Thoracic aorta (tissue), 2 donors: ENCODE measurements at places on chromosomes 7 and 10.

DNA sequence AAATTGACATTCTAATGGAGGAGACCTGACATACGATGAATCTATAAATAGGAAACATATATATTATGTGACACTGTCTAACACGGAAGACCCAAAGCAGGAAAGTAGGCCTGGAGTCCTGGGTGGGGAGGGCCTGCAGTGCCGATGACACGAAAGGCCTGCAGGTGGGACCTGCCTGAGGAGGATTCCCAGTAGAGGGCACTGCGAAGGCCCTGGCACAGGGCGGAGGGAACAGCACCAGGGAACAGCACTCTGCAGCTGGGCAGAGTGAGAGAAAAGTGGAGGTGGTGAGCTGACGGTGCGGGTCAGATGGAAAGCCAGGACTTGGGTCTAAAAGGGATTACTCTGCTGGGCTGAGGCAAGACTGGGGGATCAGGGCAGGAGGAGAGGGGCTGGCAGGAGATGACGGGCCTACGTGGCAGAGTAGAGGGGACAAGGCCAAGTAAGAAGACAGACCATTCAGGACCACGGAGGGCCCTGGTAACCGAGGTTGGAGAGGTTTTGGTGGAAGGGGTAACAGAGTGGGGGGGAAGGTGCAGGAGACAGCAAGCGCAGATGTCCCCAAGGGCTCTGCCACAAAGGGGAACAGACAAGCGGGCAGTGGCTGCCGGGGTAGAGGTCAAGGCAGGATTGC lies 8.1 kb downstream of the ZNF746 start:
- no peak for DNase-seq

GRCh38 chr10:112979927-112980326 lies 29.9 kb downstream of the TCF7L2 start:
- no peak for DNase-seq

DNA sequence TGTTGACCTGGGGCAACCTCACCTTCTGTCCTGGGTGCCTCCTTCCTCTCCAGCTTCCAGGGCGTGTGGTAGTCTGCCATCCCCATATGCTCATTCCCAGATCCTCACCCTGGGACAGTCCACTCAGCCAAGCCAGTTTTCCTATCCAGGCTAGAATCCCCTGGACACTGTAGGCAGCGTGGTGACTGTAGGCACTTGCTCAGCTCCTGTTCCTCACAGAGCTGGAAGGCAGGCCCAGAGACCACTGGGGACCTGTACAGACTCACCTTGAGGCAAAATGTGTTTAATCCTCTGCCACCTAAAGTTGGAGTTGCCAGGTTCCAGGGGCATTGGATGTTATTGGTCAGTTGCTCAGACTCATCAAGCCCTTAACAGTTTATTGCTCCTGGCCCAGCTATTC lies 2.4 kb upstream of the GRID1 start:
- DNase-seq = no peak

DNA sequence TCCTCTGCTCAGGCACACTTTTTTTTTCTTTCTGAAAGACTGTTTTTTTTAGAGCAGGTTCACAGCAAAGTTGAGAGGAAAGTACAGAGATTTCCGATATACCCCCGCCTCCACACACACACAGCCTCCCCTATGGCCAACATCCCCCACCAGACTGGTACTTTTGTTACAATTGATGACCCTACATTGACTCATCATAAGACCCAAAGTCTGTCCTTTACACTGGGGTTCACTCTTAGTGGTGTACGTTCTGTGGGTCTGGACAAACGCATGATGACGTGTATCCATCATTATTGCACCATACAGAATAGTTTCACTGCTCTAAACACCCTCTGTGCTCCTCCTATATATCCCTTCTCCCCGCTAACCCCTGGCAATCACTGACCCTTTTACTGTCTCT lies 107.7 kb downstream of the RBM20 start:
- no peak for DNase-seq

DNA sequence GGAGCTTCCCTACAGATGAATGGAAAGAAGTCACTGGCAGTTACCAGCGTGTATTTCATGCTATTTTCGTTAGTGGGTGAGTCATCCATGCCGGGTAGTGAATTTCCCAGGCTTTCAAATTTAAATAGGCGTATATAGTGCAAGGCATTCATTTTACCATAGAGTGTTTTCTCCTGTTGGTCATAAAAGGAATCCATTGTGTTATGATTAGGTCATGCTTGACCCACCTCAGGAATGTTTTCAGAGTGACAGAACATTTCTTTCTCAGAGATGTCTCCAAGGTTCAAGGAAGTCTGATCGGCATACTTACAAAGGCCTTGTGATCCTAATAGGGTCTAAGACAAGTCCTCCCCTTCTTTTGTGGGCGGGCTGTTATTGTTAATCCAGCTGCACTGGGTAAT lies 110.7 kb downstream of the AKR1D1 start:
- DNase-seq = no peak

DNA sequence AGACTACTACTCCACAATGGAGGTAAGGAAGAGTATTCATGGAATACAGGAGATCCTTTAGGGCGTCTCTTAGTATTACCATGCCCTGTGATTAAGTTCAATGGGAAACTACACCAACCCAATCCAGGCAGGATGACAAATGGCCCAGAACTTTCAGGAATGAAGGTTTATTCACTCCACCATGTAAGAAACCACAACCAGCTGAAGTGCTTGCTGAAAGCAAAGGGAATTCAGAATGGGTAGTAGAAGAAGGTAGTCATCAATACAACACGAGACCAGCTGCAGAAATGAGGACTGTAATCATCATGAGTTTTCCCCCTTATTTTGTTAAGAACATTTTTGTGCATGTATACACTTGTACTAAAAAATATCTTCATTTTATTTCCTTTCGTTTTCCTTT lies 76.6 kb downstream of the GPR37 start:
- no peak for DNase-seq

DNA sequence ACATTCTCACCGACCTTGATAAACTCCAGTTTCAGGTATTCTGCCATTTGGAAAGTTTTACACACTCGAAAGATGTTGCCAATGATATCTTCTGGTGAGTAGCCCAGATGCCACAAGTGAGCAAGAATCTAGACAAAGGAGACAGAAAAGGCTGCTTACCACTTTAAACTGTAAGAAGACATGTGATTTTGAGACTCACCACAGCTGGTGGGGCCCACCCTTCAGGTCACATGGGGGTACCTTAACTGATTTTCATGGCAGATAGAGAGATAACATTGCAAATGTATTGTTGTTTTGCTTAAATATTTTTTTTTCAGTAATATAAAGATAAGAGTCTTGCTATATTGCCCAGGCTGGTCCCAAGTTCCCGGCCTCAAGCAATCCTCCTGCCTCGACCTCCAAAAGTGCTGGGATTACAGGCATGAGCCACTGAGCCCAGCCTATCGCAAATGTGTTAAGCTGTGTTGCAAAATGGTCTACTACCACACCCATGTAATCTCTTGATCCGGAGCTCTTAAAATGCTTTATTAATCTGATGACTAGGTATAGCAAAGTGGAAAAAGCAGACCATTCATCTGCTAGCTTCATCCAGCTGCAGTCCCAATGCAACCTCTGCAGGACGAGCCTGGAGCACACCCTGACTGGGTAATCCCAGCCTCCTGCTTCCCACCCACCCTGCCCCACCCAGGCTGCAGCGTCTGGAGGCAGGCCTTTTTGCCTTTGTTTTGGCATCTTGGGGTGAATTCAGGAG lies 18.5 kb downstream of the RFC2 start:
- no peak for DNase-seq

DNA sequence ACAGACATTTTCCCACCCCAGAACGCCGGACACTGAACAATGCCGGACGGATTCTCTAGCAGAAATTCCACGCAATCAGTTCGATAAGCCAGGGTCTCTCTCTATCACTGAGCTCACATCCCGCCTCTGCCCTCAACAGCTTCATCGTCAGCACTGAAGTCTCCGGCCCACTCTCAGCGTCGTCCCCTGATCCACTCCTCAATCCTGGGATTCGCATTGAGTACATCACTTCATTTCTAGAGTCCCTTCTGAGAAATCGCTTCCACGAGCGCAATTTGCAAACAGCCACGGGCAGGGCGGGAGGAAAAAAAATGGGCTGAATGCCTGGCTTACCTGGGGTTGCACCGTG lies 365 bp downstream of the YME1L1 start:
- DNase-seq = no peak

DNA sequence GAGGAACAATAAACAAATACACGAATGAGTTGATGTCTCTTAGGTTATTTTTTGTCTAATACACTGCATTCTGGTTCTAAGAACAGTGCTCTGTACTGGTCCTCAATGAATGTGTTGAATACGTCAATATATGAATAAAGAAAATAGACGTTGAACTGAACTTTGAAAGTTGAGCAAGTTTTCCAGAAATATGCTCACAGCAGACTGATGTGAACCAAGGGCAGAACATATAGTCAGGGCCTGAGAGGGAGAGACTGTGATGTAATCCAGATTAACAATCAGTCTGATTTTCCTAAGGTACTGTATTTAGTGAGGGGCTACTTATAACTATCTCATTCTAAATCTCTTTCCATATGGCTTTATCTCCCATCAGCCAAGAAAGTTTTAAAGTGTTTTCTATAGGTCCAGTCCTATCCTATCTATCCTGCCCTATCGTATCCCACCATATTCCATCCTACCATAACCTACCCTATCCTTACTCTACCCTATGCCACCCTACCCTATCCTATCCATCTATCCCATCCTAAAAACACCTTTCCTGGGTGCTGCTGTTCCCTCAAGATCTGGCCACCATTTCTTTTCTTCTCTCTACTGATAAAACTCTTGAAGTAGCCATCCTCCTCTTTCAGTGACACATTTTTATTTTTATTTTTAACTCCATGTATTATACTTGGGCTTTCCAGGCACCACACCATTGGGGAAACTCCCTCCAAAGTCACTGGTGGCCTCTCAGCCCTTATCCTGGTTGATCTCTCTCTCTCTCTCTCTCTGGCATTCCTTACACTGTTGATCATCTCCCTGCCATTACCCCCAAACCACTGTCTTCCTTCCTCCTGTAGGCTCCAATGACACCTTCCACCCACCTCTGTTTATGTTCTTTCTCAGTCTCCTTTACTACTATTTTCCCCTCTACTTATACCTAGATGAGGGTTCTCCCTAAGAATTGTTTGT lies 212.3 kb upstream of the SLC26A5 start:
- no peak for DNase-seq

DNA sequence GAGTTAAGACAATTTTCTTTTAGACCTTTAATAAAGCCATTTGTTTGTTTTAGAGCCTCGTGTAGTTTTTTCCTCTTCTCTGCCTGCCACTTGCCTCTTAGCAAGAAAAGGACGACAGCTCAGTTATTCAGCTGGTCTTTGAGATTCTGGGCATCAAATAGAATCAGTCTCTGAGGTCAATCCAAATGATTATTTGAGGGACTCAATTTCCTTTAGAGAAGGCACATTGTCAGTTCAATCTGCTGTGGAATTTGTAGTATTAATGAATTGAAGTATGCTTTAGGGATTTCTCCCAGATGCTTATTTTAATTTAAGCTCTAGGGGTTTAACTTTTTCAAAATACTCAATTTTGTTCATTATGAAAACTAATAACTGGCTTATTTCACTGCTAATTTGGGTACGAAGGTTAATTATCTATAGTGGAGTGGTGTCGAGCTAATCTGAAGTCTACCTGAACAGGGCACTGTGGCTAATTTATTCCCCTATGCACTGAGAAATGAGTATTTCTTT lies 841.2 kb upstream of the AUTS2 start:
- DNase-seq = no peak

DNA sequence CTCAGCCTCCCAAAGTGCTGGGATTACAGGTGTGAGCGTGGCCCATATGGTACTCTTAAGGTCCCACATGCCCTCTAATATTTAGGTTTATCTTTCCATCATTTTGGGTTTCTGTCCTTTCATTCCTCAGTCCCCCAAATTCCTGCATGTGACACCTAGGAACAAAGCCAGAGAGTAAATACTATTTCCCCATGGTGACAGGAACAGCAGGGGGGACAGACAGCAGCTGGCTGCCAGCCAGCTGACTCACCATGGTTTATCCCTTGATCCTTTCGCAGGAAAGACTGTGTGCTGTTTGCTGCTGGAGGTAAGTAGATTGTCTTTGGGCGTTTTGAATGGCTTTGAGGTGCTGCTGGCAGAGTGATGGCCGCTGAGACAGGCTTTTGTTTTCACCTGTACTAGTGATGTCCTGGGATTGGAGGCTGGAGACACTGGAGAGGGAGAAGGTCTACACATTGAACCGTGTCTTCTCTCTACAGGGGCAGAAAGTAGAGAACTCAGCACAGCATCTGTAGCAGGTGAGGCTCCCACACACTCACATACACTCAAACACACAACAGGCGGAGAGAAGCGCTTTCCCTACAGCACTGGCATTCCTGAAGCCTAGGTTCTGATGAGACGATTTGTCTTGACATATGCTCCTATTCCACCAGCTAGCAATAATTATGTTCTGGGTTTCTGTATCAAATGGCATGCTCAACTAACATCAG lies 83.7 kb upstream of the EFCAB10 start:
- no peak for DNase-seq

GRCh38 chr7:120402079-120402767 lies 129.2 kb downstream of the KCND2 start:
- DNase-seq = no peak

DNA sequence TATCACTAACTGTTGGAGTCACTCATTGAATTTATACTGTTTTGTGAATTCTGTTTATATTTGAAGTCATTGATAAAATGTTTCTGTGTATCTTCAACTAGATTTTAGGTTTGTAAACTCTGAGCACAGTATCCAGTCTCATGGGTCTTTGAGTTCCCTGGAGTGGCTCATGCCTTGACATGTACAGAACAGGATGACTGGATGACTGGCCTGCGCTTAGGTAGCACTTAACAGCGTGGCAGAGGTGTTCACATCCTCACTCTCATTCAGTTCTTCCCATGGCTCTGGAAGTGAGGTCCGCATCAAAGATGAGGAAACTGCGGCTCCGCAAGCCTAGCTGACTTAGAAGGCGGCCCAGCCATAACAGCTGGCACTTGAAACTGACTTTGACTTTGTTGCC lies 576.9 kb downstream of the SUGCT start:
- no peak for DNase-seq

DNA sequence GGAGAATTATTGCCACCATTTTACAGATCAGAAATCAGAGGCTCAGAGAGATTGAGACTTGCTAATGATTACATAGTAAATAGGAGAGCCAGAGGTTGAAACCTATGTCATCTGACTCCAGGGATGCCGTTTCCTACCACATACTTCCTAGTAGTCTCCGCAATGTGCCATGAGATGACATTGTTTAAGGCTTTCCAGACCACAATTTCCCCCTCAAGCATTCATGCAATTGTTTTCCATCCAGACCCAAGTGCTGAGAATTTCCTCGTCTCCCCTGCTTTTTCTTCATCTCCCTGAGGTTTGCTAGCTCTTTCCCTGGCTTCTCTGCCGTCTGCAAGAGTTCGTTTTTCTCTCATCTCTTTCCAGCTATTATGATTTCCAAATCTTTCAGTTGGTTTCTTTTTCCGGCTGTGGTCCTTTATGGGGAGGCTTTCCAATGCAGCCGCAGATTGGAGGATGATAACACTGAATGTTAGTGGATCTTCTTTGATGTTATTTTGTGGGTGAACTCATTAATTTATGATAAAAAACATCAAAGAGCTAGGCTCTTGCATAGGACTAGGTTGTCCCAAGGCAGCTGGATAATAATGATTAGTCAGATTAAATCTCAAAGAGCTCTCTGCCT lies 6.9 kb upstream of the GOLGA7B start:
- DNase-seq = no peak

- no peak for DNase-seq
Observed at GRCh38 chr10:101612872-101613271, 24.8 kb downstream of the DPCD start.
